Bone marrow (tissue), 2 donors: ENCODE measurements at places on chromosomes 11 and 22.

- no peak for DNase-seq
These were observed 35.3 kb upstream of the HORMAD2 start for GRCh38 chr22:30044881-30045493.

GRCh38 chr22:18109410-18110193 is 1.0 kb upstream of the TUBA8 start:
- no peak for DNase-seq

- DNase-seq, result no peak
These were observed 47.9 kb upstream of the TH start for GRCh38 chr11:2219318-2220017.

DNA sequence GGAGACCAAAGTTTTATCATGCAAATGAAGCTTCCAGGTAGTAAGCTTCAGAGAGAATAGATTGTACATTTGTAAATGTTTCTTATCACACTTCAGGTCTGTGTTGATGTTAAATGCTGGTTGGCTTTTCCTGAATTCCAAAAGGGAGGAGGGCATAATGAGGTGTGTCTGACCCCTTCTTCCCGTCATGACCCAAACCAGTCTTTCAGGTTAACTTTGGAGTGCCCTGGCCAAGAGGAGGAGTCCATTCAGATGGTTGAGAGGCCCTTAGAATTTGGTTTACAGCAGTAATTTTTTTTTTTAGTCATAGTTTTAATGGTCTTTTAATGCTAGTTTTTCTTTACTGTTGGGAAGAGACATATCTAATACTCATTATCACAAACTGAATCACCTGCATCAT is 2.5 kb downstream of the OR6X1 start:
- no peak for DNase-seq

GRCh38 chr11:67283481-67283963 is 5.6 kb upstream of the ANKRD13D start:
- DNase-seq, result no peak
